ENCODE measurements at places on chromosomes 1 and 21.

GRCh38 chr1:117113199-117113598 lies 8.3 kb downstream of the TRIM45 start:
- no peak for DNase-seq

DNA sequence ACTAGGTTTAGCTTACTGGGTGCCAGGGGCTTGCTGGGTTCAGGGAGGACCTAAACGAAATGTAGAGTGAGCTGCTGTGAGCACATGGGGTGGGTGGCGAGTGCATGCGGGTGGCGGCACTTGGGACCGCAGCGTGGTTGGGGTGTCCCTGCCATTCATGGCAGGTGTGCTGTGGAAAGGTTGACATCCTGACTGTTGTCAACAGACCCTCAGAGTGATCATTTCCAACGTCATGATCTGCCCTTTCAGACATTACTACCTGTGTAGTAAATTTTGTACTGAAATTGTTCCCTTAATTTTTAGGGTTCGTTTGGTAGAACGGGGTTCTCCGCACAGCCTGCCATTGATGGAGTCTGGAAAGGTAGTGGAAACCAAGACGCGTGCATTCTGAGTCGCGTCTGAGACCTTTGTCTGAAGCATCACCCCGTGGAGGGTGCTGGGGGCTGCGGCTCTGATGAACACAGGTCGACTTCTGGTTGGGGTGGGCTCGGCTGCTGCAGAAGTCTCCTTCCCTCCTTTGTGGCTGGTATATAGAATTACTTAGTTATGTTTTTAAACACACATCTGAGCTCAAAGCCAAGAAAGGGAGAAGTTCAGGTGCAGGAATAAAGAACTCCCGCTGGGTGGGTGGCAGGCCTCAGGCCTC lies 43.3 kb downstream of the S100B start:
- DNase-seq: no peak

DNA sequence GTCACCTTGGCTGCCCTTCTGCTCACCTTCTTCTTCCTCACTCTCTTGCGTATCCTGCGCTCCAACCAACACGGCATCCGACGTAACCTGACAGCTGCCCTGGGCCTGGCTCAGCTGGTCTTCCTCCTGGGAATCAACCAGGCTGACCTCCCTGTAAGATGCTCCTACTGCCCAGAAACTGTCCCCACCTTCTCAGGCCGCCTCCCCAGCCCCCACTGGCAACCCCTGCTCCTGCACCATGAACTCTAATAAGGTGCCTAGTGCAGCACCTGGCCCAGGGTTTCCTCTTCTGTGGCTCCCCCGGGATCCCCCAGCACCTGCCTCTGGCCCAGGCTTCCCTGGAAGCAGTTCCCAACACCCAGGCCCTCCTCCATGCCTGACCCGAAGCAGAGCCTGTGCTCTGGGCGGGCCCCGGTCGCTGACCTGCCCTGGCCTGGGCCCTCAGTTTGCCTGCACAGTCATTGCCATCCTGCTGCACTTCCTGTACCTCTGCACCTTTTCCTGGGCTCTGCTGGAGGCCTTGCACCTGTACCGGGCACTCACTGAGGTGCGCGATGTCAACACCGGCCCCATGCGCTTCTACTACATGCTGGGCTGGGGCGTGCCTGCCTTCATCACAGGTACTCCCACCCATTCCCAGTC lies 12.8 kb downstream of the PSRC1 start:
- no peak for DNase-seq

DNA sequence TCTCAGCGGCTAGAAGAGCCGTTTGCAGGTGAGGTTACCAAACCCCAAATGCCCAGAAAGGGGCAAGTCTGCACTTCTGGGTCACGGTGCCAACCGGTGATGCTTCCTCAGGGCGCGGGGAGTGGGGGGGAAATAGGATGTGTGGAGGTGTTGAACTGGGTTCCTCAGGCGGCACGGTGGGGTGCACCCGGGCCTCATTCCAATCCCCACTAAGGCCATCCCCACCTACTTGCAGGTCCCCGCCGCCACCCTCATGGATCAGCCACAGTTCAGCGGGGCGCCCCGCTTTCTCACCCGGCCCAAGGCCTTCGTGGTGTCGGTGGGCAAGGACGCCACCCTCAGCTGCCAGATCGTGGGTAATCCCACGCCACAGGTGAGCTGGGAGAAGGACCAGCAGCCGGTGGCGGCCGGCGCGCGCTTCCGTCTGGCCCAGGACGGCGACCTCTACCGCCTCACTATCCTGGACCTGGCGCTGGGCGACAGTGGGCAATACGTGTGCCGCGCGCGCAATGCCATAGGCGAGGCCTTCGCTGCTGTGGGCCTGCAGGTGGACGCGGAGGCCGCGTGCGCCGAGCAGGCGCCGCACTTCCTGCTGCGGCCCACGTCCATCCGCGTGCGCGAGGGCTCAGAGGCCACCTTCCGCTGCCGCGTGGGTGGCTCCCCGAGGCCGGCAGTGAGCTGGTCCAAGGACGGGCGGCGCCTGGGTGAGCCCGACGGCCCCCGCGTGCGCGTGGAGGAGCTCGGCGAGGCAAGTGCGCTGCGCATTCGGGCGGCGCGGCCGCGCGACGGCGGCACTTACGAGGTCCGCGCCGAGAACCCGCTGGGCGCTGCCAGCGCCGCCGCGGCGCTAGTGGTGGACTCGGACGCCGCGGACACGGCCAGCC lies 3.9 kb downstream of the OBSCN start:
- DNase-seq: no peak

DNA sequence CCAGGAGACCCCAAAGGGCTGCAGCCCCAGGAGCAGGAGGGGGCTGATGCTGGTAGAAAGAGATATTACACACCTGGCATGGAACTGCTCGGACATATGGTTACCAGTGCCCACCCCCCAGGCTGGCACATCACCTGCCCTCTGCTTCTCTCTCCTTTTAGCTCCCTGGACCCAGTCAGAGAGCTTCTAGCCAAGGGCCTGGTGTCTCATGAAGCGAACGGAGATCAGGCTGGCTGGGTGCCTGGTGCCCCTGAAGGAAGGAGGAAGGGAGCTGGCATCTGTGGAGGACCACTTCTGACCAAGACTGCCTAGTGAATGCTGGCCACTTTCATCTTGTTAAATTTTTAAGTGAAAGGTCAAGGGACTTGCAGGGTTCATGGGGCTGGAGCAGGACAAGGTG lies 53.1 kb downstream of the FOXO6 start:
- no peak for DNase-seq

- no peak for DNase-seq
Observed at GRCh38 chr1:246420300-246420699, 86.8 kb downstream of the SMYD3 start.

DNA sequence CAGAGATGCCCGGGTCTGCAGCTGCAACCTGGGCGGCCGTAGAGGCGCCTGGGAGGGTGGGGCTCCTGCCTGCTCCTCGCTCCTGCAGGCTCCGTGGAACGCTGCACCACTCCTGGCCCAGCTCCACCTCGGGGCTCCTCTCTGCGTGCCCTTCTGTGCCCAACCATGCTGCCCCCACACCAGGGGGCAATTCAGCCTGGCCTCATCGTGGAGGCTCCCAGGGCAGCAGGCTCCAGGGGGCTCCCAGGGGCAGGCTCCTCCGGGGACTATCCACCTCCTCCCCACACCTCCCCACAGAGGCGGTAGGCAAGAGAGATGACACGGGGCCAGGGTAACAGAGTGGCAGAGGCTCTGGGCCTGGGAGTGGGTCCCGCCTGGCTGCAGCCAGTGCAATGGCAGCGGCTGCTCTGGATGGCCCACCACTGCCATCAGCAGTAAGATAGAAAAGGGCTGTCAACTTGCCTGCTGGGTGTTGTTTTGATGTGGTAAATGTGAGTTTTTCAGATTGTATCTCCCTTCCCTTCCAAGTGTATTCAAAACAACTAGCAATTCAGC lies 22.4 kb upstream of the LRRC8C start:
- DNase-seq: no peak

DNA sequence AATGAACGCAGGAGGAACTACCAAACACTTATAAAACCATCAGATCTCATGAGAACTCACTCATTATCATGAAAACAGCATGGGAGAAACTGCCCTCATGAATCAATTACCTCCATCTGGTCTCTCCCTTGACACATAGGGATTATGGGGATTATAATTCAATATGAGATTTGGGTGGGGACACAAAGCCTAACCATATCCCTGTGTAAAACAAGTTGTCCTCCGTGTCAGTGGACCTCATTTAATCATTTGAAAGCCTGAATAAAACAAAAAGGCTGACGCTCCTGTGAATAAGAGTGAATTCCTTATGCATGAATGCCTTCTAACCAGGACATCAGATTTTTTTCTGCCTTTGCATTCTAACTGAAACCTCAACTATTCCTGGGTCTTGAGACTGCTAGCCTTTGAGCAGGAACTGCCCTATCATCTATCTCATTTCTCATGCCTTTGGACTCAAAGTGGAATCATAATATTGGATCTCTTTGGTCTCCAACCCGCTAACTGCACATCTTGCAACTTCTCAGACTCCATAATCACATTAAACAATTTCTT lies 648.8 kb downstream of the ADGRL2 start:
- no peak for DNase-seq

DNA sequence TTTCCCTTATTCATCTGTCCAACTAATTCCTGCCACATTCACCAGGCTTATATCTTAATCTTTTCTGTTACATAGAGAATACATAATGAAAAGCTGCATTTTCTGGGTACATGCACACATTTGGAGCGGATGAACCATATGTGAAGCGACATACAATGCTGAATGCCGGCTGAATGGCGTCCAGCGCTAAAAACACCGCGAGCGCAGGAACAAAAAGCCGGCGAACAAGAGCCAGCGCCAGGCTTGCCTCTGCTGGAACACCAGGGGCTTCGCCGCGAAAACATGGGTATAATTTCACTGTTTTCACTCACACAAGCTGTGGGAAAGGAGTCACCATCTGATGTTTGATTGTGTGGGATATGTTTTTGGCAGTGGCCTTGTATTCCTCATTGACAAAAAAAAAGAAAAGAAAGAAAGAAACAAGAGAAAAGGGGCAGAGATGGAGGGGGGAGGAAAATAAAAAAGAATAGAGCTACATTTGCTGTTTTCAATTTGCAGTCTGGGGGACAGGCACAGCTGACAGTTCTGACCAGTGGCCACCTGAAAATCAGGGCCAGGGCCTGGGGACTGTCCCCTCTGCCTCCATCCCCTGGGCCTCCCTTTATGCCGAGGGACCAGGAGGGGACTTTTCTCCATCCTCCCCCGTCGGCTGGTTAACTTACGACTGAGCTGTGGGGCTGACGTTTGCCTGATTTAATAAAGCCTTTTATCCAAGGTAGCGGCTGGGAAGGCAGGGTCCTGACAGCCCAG lies 70.2 kb upstream of the OLIG2 start:
- DNase-seq: no peak

DNA sequence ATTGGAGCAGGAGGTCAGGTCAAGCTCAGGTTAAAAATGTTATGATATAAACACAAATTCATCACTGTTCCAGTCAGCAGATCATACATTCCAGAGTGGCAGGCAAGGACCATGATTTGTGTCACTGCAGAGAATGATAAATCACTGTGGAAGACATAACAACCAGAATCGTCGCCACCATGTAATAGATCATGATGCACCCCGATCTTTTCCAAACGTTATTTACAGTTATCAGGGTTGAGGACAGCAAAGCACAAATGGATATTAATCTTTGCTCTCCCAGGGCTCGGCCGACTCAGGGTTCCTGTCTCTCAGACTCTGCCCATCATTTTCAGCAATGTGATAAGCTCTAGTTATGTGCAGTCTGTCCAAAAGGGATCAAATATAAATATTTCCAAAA lies 122.7 kb downstream of the ZBTB18 start:
- DNase-seq: no peak
